ENCODE measurements at places on chromosomes 5 and 9.
A peak's percentile ranks its signal among the peaks of the same experiment; 100 is the strongest.

DNA sequence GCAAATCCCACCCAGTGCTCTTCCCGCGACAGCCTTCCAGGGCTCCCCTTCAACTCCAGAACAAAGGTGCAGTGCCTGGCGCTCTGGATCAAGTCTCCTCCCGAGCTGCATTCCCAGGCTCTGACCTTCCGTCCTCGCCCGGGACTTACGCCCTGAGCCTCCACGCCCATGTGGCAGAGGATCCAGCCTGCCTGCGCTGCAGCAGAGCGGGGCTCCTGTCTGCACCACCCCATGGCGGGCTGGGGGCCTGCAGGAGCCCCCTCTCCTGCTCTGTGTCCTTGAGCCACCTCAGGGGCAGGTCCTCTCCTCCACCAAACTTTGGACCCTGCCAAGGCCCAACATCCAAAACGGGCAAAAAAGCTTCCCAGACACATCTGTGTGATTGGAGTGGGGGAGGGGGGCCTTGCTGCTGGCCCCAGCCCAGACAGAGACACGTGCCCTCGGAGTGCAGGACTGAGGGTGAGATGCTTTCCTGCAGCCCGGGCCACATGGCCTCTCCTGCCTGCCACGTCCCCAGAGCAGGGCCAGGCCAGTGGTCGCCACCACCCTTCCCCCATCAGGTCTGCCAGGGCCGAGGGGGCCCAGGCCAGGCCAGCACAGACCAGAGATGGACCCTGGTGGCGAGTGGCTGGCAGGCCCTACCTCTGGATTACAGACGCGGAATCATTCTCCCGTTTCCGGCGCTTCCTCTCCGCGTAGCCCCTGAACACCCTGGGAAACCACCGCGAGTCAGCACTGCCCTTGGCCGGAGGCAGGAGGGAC is 4.4 kb downstream of the NSMF start:
- DNase-seq: peak; percentile 39

DNA sequence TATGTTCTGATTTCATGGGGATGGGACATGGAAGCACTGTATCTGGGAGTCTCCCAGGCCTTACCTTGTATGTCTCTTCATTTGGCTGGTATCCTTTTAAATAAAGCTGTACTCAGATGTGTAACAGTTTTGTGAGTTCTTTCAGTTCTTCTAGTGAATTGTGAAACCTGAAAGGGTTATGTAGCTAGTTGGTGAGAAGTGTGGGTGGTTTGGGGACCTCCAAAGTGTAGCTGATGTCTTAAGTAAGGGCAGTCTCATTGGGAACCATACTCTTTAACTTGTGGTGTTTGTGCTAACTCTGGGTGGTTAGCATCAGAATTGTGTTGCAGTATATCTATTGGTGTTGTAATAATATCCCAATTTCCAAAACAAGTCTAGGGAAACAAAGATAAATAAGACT is 166.9 kb upstream of the CCNH start:
- DNase-seq: no peak

DNA sequence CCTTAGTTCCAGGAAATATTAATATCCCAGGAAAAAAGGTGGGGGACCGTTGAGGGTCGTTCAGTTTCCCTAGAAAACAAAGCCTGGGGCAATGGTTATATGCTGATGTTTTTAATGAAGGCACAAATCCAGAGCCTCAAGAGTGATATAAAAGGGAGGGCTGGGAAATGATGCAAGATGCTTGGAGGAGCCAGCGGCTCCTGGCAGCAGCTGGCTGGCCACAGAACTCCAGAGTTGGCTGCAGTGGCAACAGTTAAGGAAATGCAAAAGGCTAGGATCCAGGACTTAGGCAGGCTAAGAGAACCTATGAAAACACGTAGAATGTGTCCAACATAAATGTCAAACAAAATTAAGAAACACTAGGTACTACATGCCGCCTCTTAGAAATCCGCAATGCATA is 31.0 kb upstream of the B4GALT1 start:
- DNase-seq: no peak

GRCh38 chr5:177353093-177353492 is 1.6 kb upstream of the LMAN2 start:
- no peak for DNase-seq

DNA sequence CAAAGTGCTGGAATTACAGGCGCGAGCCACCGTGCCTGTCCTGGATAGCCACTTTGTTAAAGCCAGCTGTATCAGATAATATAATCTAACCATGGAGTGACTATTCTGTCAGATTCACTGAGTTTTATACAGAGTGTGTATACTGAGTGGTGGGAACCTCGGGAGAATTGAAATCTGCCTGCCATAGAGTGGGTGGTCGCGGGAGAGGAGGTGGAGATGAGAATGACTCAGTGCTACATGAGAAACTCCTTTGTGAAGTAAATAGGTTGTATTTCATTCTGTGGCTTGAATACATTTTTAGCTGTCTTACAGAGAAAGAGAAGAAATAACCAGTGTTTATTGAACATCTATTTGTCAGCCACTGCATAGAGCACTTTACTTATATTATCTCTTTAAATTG is 26.4 kb downstream of the ATP6V0E1 start:
- DNase-seq: no peak

GRCh38 chr5:116044073-116044472 is 11.8 kb downstream of the ARL14EPL start:
- DNase-seq: no peak

DNA sequence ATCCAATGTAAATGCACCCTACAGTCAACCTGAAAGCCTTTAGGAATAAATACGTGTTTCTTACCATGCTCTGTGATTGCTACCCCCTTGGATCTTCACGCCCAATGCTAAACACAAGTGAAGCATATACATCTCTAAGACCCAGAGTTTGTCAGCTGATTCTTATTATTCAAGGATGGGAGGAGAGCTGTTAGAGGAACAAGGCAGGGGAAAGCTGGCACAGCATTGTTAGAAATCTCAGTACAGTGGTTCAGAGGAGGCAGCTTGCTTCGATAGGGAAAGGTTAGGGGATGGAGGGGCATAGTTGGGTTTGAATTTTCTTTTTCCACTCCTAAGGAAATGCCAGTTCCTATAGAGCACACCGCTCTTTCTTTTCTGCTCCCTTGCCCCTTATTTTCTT is 16.7 kb upstream of the TAF11L2 start:
- DNase-seq: no peak

DNA sequence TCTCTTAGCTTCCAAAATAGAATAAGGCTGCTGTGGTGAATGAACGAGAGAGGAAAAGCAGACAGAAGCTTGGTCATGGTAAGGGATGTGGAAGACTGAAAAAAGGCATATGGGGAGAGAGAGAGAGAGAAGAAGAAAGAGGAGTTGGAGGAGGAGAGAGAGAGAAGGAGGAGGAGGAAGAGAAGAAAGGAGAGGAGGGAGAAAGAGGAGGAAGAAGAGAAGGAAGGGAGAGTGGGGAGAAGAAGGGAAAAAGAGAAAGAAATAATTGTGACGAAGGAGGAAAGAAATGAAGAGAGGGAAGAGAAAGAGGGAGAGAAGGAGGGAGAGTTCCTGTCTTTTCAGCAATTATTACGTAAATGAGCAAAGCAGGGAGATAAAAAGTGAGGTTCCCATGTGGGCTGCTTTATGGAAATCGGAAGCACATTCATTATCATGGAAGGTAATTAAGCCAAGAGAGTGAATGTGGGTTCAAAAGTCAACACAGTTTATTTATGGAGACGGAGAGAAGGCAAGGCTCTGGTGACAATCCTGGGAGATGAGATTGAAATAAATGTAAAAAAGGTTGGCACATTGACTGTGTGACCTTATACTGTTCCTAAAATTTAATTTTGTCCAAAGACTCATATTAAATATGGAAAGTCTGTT is 611.2 kb downstream of the KIF4B start:
- DNase-seq: no peak

DNA sequence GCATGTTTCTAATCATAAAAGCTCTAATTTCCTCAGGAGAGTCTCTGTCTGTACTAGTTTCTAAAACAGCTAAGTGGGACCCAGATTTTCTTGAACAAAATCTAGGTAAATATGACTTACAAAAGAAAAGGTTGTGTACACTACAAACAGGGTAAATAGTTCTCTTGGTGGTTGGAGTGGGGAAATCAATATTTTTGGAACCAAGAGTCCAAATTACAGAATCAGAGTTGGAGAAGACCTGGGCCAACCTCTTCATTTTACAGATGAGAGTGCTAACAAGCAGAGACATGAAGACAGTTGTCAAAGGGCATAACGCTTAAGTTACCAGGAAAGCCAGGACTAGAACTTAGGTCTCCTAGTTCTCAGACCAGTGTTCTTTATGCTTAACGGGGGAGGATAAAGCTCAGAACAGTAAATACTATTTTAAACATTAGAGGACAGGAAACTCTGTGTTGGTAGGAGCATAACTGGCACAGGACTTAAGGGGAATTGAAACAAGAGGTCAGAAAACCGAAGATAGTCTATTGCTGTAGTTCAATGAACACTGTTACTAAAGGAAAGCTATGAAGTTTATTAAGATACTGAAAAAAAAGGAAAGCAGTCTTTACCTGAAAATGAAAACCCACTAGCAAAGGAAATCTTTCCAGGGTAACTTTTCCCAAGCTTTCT is 9.3 kb upstream of the GOLGA1 start:
- no peak for DNase-seq

- DNase-seq: peak; percentile 28
Observed at GRCh38 chr5:50856401-50857119, 190.1 kb downstream of the PARP8 start.

DNA sequence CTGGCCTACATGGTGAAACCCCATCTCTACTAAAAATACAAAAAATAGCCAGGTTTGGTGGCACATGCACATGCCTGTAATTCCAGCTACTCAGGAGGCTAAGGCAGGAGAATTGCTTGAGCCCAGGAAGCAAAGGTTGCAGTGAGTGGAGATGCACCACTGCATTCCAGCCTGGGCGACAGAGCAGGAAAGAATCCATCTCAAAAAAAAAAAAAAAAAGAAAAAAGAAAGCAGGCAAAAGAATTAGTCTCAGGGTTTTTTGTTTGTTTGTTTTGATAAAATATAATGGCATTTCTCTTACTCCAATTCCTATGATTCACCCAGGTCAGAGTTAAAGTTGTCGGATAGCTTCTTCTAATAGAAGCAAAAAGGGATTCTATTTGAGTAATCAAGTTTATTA is 67.0 kb upstream of the ATG10 start:
- DNase-seq: no peak

- DNase-seq: no peak
Observed at GRCh38 chr5:149381261-149381985, 2.3 kb upstream of the IL17B start.

GRCh38 chr5:112109331-112110007 is 309.6 kb downstream of the EPB41L4A start:
- no peak for DNase-seq

DNA sequence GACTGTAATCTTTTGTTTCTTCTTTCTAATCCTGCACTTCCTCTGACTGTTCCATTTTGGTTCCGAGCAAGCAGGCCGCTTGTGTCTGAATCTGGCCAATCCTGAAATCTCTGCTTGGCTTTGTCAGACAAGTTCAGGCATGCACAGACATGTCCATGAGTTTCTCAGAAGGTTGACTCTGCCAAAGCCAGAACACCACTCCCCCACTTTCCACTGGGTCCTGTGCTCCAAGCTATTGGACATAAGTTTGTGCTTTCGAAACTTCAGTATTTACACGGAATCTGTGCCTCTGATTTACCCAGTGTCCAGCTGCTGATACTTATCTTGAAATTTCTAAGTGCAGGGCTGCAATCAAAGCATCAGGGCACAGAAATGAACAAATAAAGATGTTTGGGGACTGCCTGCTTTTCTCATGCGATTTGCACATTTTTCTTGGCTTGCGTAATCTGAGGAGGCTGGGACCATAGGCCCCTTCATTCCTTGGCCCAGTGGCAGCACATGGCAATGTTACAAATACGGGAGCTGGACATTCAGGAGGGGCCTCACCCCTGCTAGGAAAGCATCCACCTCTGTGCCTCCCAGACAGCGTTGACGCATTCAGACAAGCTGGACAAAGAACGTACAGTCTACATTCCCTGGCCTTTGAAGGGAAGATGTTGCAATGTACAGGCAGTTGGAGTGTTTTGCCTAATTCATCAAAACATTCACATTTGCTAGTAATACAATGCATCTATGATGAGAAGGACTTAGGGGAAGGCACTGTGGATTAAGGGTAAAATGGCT is 209.2 kb upstream of the PAPPA start:
- DNase-seq: no peak

GRCh38 chr5:150616024-150616470 is 24.4 kb upstream of the SYNPO start:
- DNase-seq: peak; percentile 22

DNA sequence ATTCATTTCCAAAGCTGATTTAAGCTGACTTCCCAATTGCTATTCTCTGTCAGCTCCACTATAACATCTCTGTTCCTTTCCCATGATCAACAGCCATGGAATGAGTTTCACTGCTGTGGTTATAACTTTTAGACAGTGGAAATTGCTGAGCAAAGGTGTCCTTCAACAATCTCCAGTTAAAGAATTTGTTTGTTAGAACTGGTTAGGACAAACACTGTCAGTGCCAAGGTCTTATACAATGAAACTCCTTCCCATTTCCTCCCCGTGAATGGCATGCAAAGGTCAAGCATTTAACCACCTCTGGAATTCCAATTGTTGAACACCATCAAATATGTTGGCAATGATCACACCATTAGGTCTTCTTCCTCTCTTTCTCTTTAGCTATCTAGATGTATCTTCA is 45.7 kb upstream of the GHR start:
- no peak for DNase-seq

GRCh38 chr9:80503671-80504281 is 932.0 kb downstream of the TLE4 start:
- no peak for DNase-seq

- DNase-seq: no peak
Observed at GRCh38 chr9:32863291-32863690, 80.0 kb downstream of the TMEM215 start.

GRCh38 chr5:120093178-120093577 is 370.9 kb upstream of the PRR16 start:
- peak; percentile 92 for DNase-seq

DNA sequence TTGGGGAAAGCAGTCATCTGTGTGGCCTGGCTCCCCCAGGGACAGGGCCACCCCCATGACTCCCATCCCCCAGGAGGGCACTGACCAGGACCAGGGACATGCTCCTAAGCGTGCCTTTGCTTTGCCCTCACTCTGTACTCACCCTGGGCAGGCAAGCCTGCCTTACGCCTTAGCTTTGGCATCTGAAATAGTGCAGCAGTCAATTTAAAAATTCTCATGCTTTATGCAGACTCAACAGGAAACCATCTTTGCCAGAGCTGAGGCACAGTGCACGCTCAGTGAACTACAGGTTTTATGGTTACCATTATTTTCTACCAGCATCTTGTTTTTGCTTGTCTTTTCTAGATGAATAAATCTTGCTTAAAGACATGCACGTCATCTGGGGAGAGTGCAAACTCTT is 323.5 kb downstream of the IRX2 start:
- no peak for DNase-seq

GRCh38 chr9:101337237-101337636 is 47.6 kb downstream of the BAAT start:
- DNase-seq: no peak

GRCh38 chr5:134195666-134196065 is 18.9 kb upstream of the SKP1 start:
- no peak for DNase-seq
